ENCODE measurements at places on chromosomes 6 and 20.
A peak's percentile ranks its signal among the peaks of the same experiment; 100 is the strongest.

GRCh38 chr6:28656715-28657114 lies 131.0 kb downstream of the GPX5 start:
- no peak for DNase-seq

- no peak for DNase-seq
Observed at GRCh38 chr6:137352859-137353258, 133.7 kb upstream of the IFNGR1 start.

GRCh38 chr6:158010591-158011477 lies 29.2 kb downstream of the SYNJ2 start:
- no peak for DNase-seq

GRCh38 chr6:93822434-93823265 lies 403.3 kb upstream of the EPHA7 start:
- no peak for DNase-seq

DNA sequence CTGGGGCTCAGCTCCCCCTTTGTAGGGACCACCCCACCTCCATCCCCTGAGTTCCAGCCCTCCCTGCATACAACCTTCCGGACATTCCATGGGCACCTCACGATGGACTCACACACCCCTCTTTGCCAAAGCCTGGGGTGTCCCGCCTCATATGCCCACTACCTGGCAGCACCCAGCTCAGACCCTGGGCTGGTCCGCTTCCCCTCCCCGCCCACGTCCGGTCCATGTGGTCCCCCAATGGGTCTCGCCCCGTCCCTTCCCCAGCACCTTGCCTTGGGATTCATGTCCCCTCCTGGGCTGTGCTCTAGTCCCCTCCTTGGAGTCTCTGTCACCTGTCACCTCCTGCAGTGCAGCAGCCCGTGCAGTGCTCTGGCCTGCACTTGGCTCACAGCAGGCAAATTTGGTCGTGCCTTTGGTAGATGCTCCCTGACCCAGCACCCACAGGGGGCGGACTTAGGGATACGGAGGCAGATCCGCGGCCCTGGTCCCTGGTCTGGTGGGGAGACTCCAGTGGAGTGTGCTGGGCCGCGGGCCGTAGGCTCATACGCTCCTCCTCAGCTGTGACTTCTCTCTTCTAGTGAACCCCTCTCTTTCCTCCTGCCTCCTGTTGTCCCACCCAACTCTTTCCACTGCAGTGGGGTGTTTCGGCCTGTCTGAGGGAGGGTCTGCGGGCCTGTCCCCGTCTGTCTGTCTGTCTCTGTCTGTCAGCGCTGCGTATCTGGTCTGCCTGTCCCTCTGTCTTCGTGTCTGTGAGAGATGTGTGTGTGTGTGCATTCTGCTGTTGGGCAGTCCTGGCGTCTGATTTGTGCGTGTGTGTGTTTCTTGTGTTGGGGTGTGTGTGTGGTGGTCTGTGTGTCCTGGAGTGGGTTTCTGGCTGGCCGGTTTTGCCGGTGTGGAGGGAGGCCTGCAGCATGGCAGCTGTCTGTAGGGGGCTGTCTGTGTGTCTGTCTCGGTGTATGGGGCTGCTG lies 69.5 kb downstream of the SRC start:
- DNase-seq, result no peak

- no peak for DNase-seq
Observed at GRCh38 chr6:3382326-3383279, 74.2 kb downstream of the SLC22A23 start.

- no peak for DNase-seq
Observed at GRCh38 chr20:39822667-39823066, 860.5 kb downstream of the DHX35 start.

- no peak for DNase-seq
Observed at GRCh38 chr6:111829998-111830397, 43.3 kb downstream of the FYN start.

- DNase-seq, result no peak
Observed at GRCh38 chr6:109000289-109000688, 94.4 kb downstream of the SESN1 start.

- DNase-seq, result no peak
Observed at GRCh38 chr6:109467696-109468095, 12.1 kb upstream of the MICAL1 start.

DNA sequence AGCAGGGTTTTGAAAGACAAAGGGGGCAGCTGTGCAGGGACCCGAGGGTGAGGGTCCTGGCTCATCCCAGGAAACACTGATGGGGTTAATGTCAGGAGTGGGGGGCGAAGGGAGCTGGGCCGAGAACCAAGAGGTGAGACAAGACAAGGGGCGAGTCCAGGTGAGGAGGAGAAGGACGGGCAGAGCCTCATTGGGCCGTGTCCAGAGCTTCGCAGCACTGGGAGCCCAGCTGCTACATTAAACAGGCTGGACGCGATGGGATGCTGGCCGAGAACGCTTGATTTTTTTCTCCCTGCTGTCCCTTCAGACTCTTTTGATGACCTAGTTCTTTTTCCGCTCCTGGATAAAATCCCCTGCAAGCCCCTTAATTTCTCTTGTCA lies 172.8 kb upstream of the SNX9 start:
- DNase-seq, result no peak

GRCh38 chr20:44186674-44187053 lies 324 bp downstream of the JPH2 start:
- DNase-seq, result no peak

GRCh38 chr6:16635810-16636602 lies 125.3 kb downstream of the ATXN1 start:
- DNase-seq, result no peak

GRCh38 chr20:3014662-3015061 lies 28.8 kb upstream of the GNRH2 start:
- DNase-seq, result no peak

GRCh38 chr6:94597487-94597886 lies 979.8 kb upstream of the MANEA start:
- DNase-seq, result no peak

DNA sequence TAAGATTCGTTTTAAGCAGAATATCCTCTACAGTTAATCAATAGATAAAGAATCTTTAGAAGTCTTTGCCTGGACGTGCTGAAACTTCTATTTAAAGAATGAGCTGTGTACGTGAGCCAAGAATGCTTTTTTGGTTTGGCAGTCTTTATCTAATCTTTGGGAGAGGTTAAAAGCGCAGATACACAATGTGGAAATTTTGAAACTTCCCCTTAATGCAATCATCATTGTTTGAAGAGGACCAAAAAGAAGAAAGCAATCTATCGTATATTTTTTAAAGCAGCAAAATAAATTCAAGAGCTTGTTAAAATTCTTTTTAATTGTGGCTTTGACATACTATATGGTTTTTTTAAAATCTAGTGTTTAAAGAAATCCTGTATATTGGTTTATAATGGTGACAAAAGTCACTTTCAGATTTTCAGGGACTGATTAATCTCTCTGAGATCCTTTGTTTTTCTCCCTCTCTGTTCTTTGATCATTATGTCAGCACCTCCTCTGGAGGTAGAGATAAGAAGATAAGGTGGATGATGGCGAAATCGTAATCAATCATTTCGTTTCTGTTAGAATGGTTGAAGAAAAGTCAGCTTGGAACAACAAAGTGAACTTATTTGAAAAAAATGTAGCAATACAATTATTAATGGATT lies 92.1 kb upstream of the FAM184A start:
- DNase-seq, result no peak

DNA sequence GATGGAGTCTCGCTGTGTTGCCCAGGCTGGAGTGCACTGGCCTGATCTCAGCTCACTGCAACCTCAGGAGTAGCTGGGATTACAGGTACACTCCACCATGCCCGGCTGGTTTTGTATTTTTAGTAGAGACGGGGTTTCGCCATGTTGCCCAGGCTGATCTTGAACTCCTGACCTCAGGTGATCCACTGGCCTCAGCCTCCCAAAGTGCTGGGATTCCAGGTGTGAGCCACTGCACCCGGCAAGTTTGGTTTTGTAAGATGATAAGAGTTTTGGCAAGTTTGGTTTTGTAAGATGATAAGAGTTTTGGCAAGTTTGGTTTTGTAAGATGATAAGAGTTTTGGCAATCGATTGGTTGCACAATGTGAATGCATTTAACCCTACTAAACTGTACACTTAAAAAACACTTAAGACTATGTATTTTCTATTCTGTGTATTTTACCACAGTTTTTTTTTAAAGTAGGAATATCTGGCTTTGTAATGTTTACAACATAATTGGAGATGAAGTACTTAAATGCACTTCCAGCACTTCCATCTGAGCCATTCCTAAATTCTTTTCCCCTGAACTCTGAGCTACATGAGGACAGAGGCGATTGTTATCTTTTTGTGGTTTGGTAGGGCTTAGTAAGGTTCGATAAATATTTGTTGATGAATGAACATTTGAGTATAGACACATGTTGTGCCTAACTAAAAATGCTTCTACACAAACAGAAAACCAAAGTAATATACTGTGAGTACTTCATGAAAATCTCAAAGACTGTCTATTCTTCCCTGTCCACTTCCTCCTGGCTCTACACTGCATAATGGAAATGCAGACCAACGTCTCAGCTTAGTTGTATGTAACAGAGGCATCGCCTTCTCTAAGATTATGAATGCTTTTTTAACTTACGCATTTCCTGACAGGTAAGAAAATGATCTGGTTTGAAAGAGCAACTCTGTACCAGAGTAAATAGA lies 18.8 kb downstream of the SAMHD1 start:
- no peak for DNase-seq

- no peak for DNase-seq
Observed at GRCh38 chr6:30264743-30265142, 51.5 kb upstream of the TRIM26 start.

- no peak for DNase-seq
Observed at GRCh38 chr6:123022975-123023374, 26.9 kb downstream of the CLVS2 start.

- DNase-seq, result no peak
Observed at GRCh38 chr6:136655239-136656014, 105.2 kb upstream of the MAP7 start.

DNA sequence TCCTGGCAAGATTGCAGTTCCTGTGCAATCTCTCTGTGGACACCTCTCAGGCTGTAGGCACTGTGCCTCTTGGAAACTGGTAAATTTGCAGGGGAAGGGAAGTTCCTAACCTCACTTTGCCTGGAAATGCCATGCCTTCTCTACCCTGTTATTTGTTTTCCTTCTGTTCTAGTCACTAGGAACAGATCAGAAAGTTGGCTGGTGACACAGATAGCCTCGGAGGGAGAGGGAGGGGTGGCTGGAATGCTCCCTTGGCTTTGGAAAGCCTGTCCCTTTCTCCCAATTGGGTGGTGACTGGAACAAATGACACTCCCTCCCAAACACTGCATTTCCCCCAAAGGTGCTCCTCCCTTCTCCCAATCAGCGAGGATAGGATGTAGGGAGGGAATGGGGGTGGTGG lies 131.5 kb upstream of the F13A1 start:
- no peak for DNase-seq

GRCh38 chr20:58694241-58695083 lies 1.9 kb downstream of the NPEPL1 start:
- DNase-seq, result no peak

DNA sequence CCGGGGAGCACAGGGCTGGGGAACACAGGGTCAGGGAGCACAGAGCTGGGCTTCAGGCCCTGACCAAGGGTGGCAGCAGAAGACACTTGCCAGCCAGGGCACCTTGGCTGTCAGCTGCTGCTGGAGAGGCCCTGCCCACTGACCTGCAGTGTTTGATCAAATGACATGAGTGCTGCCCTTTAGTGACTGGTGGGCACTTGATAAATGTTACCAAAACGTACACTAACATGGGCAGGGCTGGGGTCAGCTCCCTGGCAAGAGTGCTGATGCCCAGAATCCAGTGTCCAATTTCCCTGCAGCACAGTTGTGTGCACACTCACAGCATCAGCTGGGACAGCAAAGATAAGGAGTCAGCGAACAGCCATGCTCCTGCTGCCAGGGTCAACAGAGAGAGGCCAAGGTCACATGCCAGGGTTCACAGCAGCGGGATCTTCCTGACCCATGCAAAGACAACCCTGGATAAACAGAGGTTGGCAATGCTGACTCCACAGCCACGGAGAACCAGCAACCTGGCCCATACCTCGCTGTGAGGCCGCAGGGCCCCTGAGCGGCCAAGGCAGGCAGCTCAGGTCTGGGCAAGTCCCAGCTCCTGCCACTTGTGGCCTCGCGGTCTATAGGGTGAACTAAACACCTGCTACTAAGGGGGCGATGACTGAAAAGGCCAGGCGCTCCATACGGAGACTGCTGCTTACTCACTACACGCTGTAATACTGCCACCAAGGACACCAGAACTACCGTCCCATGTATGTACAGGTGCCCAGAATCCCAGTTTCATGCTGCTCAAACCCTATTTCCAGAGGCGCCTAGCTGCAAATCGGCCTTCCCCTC lies 46.3 kb downstream of the NINL start:
- no peak for DNase-seq

GRCh38 chr20:22601361-22602141 lies 17.2 kb upstream of the FOXA2 start:
- DNase-seq, result no peak

- no peak for DNase-seq
Observed at GRCh38 chr20:4593149-4593525, 128.6 kb upstream of the PRND start.

- no peak for DNase-seq
Observed at GRCh38 chr6:30463651-30464618, 25.4 kb upstream of the HLA-E start.

GRCh38 chr20:11387189-11387754 lies 530.4 kb upstream of the BTBD3 start:
- DNase-seq, result no peak

GRCh38 chr6:46549155-46549554 lies 57.9 kb upstream of the RCAN2 start:
- DNase-seq, result no peak

GRCh38 chr6:125558907-125559306 lies 190.5 kb upstream of the HEY2 start:
- DNase-seq, result no peak

DNA sequence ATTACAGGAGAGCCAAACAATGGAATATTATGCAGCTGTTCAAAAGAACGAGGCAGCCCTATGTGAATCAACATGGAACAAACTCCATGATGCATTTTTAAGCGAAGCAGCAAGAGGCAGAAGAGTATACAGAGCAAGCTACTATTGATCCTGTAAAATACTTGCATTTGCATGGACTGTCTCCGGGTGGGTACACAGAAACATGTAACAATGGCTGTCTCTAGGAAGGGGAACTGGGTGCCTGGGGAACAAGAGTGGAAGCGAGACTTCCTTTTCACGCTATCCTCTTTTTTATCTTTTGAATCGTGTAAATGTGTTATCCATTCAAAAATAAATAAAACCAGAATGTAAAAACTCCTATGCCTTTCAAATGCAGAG lies 93.3 kb upstream of the SIRPA start:
- DNase-seq, result no peak

- peak; percentile 27 for DNase-seq
Observed at GRCh38 chr6:89433252-89434149, 549 bp downstream of the ANKRD6 start.

DNA sequence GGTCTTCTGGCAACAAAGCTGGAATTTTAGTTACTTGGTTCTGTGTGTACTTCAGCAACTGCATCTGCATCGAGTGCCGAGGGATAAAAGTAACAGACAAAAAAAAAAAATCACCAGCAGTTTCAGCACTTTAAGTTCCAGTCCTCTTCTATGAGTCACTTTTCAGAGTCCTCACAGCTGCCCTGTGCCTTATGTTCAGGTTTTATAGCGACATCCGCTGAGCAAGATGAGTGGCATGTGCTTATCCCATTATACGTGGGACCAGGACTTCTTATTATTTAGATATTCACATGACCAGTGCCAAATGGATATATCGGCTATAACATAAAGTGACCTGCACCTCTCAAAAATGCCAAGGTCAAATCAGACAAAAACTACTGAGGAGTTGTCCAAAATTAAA lies 242.9 kb downstream of the FOXA2 start:
- no peak for DNase-seq

All from GM19239 (cell line).